ENCODE measurements at places on chromosomes 6 and 20. TPM values are rescaled to one million over a fixed set of nuclear protein-coding genes. Genes with fewer than 3 reads are reported as not detected.

The ADNP gene
- 11.6 TPM for total RNA-seq

The CCR6 gene
- not detected for total RNA-seq

The SLC25A27 gene
- total RNA-seq, result 0.32 TPM

The TBXT gene
- not detected for total RNA-seq

The NFKBIL1 gene
- 19.7 TPM for total RNA-seq

The NKAPL gene
- not detected for total RNA-seq

The PNLDC1 gene
- not detected for total RNA-seq

The SRMS gene
- not detected for total RNA-seq

The KIAA1755 gene
- total RNA-seq, result 1.2 TPM

The PDYN gene
- total RNA-seq, result not detected

The AVP gene
- total RNA-seq, result not detected

The CCN6 gene
- total RNA-seq, result not detected

The HLA-DQB2 gene
- total RNA-seq, result not detected

The BACH2 gene
- not detected for total RNA-seq

The PHACTR1 gene
- 0.20 TPM for total RNA-seq

The LPIN3 gene
- total RNA-seq, result 3.6 TPM

The BPIFB2 gene
- total RNA-seq, result not detected

The GTSF1L gene
- total RNA-seq, result not detected

The NOX3 gene
- total RNA-seq, result not detected

The KIF3B gene
- total RNA-seq, result 6.8 TPM

The DSE gene
- total RNA-seq, result 5.4 TPM

The PBOV1 gene
- not detected for total RNA-seq

The DLL1 gene
- 2.7 TPM for total RNA-seq

The CPXM1 gene
- 1.2 TPM for total RNA-seq

The BMP5 gene
- 4.2 TPM for total RNA-seq

The MYT1 gene
- total RNA-seq, result not detected

The ZNF133 gene
- total RNA-seq, result 3.7 TPM

The WFDC10B gene
- total RNA-seq, result not detected

The L3MBTL1 gene
- 0.53 TPM for total RNA-seq

The MAFB gene
- total RNA-seq, result 0.52 TPM

The MTFR2 gene
- total RNA-seq, result 5.7 TPM

Data from MG63 (cell line).